ENCODE measurements at places on chromosomes 11 and 22.

DNA sequence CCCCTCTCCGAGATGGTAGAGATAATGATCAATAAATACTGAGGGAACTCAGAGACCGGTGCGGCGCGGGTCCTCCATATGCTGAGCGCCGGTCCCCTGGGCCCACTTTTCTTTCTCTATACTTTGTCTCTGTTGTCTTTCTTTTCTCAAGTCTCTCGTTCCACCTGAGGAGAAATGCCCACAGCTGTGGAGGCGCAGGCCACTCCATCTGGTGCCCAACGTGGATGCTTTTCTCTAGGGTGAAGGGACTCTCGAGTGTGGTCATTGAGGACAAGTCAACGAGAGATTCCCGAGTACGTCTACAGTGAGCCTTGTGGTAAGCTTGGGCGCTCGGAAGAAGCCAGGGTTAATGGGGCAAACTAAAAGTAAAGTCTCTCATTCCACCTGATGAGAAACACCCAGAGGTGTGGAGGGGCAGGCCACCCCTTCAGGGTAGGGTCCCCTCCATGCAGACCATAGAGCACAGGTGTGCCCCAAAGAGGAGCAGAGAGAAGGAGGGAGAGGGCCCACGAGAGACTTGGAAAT is 43.2 kb downstream of the IGLL1 start:
- DNase-seq, result no peak

DNA sequence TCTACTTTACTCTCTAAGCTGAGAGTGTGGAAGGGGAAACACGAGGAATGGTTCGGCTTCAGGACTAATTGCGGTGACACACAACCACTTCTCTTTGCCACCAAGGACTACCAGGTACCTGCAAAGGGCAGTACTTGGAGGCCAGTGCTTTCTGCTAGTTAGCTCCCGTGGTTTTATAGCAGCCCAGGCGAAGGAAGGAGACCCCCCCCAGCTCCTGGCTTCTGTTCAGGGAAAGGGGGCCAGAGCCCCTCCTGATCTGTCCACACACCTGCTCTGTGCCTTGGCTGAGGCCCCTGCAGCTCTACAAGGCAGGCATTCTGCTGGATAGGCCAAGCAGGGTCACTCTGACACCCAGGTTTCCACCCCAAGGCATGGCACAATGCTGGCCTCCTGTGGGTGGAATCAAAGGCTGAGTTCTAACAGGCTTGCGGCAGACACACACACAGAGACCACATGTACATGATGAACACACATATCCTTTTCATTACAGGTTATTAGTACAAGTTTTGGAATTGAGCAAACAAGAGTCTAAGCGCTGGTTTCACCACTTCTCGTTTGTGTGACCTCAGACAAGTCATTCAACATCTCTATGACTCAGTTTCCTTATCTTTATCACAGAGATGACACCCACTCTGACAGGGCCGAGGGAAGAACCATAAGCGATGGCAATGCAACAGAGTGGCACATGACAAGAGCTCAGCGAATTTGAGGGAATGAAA is 7.5 kb downstream of the SERPIND1 start:
- DNase-seq, result no peak

DNA sequence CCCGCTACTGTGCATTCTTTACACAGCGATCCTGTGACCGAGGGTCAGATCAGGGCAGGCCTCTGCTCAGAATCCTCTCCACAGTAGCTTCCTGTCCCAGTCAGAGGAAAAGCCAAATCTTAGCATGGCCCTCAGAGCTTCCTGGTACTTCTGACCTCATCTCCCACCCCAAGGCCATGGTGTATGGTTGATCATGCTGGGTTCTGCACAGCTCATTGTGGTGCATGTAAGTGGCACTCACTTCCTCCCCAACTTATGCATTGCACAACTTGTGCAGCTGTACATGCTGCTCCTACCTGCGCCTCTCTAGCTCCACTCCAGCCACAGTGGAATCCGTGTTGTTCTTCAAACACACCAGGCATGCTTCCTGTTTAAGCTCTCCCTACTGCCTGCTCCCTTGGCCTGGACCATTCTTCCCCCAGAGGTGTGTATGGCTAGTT is 20.3 kb downstream of the BMAL1 start:
- no peak for DNase-seq

DNA sequence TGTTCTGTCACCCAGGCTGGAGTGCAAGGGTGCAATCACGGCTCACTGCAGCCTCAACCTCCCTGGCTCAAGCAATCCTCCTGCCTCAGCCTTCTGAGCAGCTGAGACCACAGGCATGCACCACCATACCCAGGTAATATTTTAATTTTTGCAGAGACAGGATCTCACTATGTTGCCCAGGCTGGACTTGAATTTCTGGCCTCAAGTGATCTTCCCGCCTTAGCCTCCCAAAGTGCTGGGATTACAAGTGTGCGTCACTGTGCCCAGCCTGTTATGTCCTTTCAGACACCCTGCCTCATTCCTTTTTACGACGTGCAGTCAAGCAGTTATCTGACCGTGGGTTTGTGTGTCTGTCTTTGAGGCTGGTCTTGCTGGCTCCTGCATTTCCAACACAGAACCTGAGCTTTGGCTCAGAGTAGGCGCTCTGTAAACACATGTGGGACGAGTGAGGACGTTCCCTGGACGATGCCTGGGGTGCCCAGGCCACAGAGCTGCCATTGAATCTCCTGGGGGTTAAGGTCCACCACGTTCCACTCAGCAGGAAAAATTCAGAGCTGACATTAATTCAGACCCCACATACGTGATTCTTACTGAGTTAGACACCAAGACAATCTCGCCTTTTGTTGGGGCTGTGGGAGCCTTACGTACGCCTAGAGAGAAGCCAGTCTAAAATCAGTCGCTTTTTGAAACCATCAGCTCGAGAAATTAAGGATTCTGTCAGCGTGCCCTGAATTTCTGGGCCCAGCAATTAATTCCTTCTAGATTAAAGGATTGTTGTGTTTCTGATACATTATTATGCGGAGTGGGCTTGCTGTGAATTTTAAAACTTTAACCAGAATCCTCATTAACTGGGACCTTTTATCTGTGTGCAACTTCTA is 21.5 kb upstream of the EMID1 start:
- no peak for DNase-seq

- no peak for DNase-seq
These were observed 11.9 kb downstream of the LMO1 start for GRCh38 chr11:8251616-8252295.

GRCh38 chr11:60428517-60428916 is 855 bp upstream of the MS4A5 start:
- DNase-seq, result no peak

DNA sequence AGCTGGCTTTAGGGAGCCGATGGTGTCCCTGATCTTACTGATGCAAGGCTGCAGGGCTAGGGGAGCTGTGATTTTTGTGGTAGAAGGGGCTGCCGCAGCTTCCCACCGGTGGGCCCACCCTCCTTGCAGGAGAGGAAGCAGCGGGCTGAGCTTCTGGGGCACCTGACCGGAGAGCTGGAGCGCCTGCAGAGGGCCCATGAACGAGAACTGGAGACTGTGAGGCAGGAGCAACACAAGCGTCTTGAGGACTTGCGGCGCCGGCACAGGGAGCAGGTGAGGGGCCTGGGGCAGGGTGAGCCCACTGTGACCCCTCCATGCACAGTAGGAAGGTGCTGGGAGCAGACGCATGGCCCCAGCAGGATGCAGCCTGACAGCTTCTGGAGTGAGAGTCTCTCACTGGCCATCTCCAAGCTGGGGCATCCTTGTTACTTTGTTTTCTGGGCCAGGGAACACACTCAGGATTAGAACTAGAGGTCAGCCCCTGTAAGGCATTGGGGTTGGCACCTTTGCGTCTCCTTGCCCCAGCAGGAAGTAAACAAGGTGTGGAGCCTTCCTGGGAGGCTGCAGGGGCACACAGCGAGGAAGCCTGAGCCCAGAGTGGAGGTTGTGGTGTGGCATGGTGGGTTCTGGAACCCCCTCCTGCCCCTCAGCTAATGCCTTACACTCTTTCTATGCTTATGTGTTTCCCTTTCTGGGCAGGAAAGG is 66.7 kb downstream of the CEP164 start:
- no peak for DNase-seq

Data from activated gamma-delta T cell (primary cell).